NCI-H187 (cell line): ENCODE measurements at places on chromosomes 1 and 21.

DNA sequence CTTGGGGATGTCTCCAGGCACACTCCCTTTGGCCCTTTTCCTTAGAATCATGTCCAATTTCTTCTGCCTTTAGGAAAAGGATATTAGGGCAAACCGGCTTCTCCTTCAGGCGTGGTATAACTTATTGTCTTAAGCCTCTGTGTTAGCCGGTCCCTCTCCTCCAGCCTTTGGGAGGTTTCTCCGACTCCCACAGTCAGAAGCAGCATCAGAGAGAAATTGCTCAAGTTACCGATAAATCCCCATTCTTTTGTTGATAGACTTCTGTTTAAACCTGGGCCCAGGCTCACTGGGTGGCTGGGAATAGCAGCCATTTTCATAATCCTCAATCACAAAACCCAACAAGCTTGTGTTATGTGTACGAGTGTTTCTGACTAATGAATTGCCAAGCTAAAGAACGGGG is 85.4 kb upstream of the KAZN start:
- no peak for DNase-seq

DNA sequence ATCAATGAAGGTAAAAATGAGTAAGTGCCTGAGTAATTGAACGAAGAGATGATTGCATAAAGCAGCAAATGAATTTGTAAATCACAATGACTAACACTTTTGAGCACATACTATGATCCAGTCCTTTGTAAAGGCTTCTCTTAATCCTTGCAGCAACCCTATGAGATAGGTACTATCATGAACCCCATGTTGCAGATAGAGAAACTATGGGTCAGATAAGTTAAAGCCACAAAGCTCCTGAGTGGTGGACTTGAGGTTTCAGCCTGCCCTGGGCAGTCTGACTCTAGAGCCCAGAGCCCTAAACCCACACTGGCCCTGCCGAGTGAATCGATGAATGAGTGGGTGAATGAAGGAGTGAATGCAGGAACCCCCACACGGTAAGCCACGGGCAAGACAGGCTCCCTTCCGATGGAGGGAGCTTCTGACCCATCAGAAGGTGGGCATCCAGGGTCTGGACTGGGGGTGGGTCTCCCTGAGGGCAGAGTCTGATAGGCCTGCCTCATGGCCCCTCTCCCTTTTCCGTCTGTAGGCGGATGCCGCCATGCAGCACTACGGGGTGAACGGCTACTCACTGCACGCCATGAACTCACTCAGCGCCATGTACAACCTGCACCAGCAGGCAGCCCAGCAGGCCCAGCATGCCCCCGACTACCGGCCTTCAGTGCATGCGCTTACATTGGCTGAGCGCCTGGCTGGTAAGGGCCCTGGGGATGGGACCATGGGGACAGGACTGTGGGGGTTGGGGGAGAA is 17.0 kb downstream of the DMBX1 start:
- no peak for DNase-seq

- no peak for DNase-seq
These were observed 767.1 kb upstream of the PRMT6 start for GRCh38 chr1:106289265-106289928.

DNA sequence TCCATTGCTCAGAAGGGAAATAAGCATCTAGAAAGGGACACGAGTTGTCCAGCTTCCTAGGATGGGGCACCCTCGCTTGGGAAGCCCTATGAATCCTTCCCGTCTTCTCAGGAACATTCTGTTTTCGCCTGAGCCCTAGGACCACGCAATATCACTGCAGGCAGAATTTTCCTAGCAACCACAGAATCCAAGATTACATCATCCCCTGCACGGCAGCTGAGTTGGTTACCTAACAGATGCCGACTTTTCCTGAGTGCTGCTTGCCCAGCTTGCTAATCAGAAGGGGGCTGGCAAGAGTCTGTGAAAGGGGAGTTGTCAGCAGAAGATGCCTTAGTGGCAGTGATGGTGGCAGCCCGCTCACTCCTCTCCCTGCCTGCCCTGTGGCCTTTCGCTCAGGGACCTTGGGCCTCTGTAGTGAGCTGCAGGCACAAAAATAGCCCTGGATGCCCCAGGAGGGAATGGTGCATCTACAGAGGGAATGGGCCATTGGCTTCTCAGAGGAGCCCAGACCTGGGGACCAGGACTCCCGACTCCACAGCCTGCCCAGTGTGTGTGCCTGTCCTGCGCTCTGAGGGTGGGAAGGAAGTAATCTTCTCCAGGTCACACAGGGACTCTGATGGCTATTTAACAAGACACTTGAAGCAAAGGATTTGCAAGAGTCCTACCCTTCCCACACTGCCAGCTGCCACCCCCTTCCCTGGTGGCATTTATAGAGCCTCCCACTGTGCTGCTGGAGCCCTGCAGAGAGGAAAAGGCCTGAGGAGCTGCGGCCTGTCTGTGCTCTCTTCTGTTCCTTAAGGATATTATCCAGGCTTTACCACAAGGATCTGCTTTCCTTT is 28.9 kb upstream of the CLSTN1 start:
- DNase-seq, result no peak

DNA sequence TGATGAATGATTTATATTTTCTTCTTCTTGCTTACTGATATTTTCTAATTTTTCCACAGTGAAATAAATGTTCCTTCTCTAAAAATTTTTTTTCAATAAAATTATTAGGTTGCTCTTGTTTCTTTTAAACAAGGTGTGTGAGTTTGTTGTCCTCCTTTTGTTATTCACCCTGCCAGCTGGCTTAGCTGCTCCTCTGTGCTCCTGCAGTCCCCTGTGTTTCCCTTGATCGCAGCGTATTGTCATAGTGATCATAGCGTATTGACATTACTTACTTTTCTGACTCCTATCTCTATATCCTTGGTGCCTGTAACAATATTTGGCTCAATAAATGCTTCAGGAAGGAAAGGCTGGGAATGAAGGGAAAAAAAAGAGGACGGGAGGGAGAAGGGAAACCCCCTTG is 24.9 kb upstream of the PODN start:
- no peak for DNase-seq

GRCh38 chr1:2300004-2300771 is 72.1 kb downstream of the SKI start:
- no peak for DNase-seq

GRCh38 chr1:205554026-205554811 is 49.8 kb downstream of the CDK18 start:
- no peak for DNase-seq

DNA sequence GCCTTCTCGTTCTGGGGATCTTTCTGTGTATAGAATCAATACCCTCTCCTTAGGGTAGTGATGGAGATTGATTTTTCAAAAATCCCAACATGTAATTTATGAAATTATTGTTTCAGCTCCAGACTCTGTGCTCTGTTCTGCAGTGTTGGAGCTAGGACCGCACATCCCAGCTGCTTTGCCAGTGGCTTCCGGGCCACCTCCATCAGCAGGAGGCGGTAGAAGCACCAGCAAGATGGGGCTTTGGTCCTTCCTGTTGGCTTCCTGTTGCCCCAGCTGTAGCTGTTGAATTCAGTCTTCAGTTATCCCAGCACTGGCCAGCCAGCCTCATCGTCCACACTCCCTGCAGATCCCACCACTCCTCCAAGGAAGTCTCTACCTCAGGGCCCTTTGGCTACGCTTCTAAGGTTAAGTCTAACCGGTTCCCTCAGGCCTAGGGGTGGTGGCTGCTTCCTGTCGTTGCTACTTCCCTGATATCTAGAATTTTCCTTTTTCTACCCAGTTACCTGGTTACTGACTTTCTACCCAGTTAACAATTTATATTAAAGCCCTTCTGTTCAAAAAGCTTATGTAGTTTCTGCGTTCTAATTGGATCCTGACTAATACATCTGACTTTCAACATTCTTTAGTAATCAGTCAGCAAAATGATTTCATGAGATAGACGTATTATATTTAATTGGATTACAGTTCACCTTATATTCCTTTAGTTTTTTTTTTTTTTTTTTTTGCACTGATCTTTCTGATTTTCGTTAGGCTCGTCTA is 24.6 kb downstream of the GALNT2 start:
- DNase-seq, result no peak

DNA sequence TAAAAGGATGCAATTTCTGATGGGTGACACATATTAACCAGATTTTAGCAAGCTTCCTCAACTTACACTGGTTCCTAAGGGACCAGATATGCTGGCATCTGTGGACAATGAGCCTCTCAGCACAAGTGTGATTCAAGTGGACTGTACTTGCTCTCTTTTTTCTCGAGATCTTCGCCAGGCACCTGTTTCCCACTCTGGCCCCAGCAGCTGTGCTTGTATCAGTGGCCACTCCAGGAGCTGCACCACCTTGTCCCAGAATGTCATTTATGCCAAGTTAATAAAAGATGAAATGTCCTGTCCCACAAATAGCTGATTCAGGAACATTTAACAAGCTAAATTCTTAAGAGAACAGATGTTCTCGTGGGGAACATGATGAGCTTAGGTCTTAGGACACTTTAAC is 14.6 kb downstream of the C1orf198 start:
- no peak for DNase-seq

DNA sequence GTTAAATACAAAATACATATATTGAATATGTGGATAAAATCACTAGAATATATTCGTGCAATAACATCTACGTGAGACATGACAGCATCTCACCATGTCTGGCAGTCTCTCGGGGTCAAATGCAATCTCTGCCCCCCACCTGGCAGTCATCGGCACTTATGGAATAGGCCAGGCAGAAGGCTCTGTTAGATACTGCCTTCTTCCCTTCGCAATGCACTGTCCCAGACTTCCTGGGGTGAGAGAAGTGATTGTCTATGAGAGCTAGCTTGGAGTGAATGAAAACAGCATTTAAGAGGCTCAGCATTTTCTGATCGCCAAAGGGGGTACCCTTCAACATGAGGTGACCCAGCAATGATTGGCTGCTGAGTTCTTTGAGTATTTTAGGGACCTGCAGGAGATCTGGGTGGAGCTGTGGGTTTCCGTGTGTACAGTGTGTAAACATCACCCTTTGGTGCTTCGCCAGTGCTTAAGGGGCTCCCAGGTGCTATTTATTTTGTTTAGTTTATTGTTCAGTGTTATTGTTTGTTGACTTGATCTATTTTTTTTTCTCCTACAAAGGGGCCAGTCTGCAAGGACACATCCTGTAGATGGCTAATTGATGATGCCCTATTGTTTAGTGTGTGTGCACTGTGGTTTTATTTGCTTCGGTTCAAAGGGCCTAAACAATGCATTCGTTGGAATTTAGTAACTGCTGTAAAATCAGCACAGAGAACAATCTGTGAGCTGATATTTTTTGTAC is 10.2 kb downstream of the ERG start:
- DNase-seq, result no peak

DNA sequence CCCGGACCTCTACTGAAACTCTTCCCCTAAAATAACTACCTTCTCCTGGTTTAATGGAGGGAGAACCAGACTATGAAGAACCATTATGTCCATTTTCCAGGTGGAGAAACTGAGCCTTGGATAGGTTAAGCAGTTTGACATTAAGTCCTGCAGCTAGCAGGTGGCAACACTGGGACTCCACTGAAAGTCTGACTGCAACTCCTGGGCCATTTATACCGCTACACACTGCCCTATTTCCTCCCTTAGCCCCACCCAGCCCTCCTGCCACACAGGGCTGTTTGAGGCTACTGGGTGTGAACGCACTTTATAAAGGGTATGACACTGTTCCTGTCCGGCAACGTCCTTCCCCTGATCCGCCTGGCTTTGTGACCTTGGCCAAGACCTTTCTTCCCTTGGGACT is 511 bp upstream of the INPP5B start:
- DNase-seq, result no peak

DNA sequence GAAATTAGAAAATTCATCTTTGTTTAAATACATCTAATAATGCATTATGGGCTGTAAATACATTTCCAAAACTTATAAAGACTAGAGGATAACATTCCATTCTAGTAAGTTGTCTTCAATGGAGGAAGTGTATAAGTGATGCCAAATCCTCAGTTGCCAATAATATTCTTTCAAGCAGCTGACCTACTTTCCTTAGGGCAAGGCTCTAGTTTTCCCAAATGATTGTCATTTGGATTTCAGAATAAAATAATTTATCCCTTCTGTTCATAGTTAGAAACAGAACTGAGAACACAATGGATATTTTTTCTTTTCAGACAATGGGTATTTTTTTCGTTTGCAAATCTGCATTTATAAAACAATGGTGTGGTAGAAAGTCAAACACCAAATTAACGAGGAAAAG is 354.9 kb upstream of the ADAMTS5 start:
- no peak for DNase-seq
